ENCODE measurements at places on chromosomes 7 and 10. TPM values are rescaled to one million over a fixed set of nuclear protein-coding genes. Genes with fewer than 3 reads are reported as not detected.

Gene FOXI2
- total RNA-seq: 1.1 TPM

Gene GOLGA7B
- total RNA-seq: 0.50 TPM

Gene EVX1
- not detected for total RNA-seq

Gene GCK
- 0.25 TPM for total RNA-seq

Gene RHOBTB1
- 14.6 TPM for total RNA-seq

Gene NPC1L1
- 0.88 TPM for total RNA-seq

Gene ZP3
- 17.5 TPM for total RNA-seq

Gene CYP26A1
- total RNA-seq: 0.22 TPM

Gene PROSER2
- 48.2 TPM for total RNA-seq

Gene LRRN3
- 1.1 TPM for total RNA-seq

Data from kidney (tissue), 22 donors.